ENCODE measurements at places on chromosomes 2 and 18.
A peak's percentile ranks its signal among the peaks of the same experiment; 100 is the strongest.

GRCh38 chr2:116200086-116200485 is 1614.4 kb upstream of the DDX18 start:
- DNase-seq, result no peak

- DNase-seq, result no peak
These were observed 47.5 kb downstream of the FAM117B start for GRCh38 chr2:202682274-202682673.

GRCh38 chr2:152450176-152450575 is 115.2 kb downstream of the FMNL2 start:
- no peak for DNase-seq

DNA sequence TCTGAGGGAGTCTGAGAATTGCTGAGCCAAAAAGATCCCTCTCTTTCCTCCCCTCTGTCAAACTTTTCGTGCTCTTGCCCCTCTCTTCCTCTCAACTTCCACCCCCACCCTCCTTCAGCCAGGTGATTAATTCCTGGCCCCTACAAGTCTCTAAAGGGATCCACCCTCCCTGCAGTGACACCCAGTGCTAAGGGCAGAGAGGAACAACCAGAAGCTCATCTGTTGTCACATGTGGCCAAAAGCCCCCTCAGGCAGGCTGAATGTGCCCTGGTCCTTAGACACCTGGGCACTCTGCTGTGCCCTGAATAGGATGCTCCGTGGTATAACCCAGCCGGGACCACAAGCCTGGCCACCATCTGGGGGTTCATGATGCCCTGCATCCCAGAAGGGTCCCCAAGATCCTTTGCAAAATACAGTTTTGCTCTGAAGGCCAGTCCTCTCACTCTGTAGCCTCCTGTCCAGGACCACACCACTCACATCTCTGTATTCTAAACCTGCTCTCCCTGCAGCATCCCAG is 234.4 kb downstream of the BCL11A start:
- DNase-seq, result no peak

- peak; percentile 78 for DNase-seq
These were observed 41.6 kb downstream of the LRRC30 start for GRCh38 chr18:7272311-7273049.

GRCh38 chr2:164896226-164896625 is 54.6 kb upstream of the COBLL1 start:
- no peak for DNase-seq

GRCh38 chr2:64114063-64114911 is 29.9 kb downstream of the PELI1 start:
- no peak for DNase-seq

Data from WERI-Rb-1 (cell line).